T-helper 1 cell (primary cell): ENCODE measurements at places on chromosomes 5 and 9.

GRCh38 chr9:75231167-75231566, 142.9 kb downstream of the OSTF1 start:
- no peak for DNase-seq

DNA sequence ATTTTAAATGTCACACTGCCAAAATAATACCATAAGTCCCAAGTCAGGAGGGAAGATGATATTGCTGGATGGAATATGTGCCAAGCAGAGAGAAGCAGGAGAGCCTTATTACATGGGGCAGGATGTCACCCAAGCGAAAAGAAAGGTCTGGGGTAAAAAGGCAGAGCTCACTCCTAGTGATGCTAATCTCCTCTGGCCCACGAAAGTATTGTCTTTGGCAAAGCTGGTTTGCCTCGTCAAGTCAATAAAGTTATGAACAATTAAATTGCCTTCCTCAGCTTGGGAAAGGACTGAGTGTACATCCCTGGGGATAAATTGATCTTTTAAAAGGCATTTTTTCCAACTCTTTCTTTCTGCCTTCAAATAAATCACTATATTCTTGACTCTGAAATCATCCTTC, 220.6 kb downstream of the DMAC1 start:
- no peak for DNase-seq

- DNase-seq = no peak
These were observed 339.7 kb downstream of the TMEM232 start for GRCh38 chr5:110386782-110387181.

- no peak for DNase-seq
These were observed 83.8 kb upstream of the FREM1 start for GRCh38 chr9:14993901-14994554.

DNA sequence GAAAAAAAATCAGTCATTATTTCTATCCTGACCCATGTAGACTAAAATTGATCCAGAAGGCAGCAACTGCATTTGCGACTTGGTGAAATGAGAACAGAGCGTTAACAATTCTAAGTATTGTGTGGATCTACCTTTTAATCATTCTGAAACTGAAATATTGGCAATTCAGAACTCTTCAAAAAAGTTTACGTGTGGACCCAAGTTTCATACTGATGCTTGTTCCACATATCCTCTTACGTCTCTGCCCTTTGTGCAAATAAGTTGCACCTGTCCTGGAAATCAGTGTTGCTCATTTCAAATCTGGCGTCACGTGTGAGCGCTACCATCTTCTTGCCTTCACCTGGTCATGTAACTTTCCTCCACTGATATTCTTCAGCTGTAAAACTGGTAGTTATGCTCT, 74.7 kb downstream of the NTRK2 start:
- no peak for DNase-seq

GRCh38 chr5:1075931-1076330, 35.9 kb downstream of the SLC12A7 start:
- no peak for DNase-seq

DNA sequence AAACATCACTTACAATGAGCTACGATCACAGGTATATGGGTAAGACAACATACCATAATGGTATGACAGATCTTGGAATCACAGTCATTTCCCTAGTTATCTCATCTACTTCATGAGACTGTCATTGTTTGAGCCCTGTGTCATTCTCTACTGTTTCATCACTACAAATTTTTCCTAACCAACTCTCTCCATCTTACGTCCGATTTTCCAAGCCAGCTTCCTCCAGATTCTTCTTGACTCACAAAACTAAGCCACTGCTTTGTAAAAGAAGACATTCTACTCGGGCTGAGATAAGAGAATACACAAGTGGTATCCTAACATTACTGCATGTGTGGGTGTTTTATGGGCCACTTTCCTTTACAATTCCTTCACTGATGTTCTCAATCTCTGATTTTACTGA, 49.6 kb downstream of the SERINC5 start:
- no peak for DNase-seq

GRCh38 chr5:173291722-173292658, 36.2 kb downstream of the STC2 start:
- DNase-seq = no peak

DNA sequence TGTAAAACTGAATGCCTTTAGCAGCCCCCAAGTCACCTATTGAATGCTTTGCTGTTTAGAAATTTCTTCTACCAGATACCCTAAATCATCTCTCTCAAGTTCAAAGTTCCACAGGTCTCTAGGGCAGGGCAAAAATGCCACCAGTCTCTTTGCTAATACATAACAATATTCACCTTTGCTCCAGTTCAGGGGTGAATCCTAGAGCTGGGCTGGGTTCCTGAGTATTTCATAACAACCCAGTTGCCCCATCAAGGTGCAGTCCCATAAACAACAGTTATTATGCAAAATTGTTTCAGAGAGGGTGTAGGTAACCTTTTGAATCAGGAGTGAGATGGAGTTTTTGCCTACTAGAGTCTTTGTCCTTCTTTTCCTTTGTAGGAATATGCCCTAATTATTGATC, 19.0 kb upstream of the C1QTNF3 start:
- DNase-seq = no peak

DNA sequence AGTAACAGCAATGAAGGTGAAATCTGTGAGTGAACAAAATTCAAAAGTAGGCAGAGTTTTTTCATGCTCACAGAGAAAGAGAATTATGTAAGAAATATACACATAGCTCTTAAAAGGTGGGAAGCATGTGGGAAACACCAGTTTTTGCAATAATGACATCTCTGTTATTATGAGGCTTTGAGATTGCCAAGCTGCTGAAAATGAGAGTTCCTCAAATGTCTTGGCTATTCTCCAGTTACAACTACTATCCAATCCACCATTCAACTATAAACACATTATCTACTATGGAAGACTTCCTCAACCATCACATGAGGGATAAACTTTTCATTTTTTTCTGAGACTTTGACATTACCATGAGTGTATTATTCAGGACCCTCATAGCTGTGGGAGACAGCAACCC, 420.8 kb upstream of the ACTBL2 start:
- DNase-seq = no peak

DNA sequence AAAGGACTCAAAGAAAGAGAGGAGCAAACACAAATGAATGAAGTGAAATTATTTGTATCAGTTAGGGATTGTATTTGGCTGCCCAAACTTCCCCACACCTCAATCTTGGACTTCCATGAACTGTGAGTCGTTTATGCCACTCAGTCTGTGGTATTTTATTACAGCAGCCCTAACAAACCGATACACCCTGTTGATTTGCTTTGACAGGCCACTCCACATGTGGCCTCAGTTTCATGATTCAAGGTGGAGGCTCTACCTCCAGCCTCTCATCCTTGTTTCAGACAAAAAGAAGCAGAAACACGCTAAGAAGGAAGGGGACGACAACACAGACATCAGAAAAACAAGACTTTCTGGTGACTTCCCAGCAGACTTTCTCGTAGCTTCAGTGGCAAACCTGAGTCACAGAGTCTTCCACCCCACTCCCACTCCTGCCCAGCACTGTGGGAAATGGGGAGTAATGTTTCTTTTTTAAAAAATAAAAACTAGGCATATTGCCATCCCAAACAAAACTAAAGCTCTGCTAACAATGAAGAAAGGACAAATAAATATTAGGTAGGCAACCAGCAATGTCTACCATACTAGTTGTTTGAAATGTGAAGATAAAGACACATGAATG, 52.2 kb upstream of the ABCA1 start:
- DNase-seq = no peak

- no peak for DNase-seq
These were observed 379 bp upstream of the TICAM2 start for GRCh38 chr5:115602591-115603125.

DNA sequence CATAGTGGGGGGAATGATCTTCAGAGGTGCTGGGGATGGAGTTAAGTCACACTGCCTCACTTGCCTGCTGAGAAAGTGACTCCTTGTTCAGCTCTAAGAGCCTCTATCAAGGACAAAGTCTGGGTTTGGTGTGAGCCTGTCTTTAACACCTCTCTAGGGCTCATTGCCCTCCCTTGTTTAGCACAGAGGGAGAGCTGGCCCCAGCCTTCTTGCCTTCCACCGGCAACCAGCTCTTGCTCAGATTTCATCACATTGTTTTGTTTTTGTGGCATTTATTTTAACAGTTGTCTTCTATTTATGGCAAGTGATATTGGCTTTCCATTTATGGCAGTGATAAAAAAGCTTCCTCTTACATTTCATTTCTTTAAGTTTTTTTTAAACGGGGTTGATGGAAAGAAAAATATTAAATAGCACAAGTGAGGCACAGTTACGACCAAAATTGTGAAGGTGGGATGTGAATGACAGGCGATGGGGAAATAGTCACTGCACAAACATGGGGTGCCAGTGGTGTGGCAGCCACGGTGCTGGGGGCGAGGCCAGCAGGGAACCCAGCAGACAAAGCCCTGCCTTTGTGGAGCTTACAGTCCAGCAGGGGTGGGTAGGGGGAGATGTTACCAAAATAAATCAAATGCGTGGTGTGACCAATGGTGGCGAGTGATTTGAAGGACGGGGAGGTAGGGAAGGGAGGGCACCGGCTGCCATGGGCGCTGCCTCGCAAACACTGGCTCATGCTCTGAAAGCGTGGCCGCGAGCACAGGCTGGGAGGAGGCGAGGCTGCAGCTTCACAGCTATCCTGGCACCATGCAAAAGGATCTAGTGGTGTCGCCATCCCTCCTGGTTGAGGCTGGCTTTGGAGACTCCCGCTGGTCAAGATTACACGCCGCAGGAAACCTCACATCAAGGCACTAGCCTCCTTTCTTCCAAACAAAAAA, 21.2 kb upstream of the UNC5A start:
- no peak for DNase-seq

DNA sequence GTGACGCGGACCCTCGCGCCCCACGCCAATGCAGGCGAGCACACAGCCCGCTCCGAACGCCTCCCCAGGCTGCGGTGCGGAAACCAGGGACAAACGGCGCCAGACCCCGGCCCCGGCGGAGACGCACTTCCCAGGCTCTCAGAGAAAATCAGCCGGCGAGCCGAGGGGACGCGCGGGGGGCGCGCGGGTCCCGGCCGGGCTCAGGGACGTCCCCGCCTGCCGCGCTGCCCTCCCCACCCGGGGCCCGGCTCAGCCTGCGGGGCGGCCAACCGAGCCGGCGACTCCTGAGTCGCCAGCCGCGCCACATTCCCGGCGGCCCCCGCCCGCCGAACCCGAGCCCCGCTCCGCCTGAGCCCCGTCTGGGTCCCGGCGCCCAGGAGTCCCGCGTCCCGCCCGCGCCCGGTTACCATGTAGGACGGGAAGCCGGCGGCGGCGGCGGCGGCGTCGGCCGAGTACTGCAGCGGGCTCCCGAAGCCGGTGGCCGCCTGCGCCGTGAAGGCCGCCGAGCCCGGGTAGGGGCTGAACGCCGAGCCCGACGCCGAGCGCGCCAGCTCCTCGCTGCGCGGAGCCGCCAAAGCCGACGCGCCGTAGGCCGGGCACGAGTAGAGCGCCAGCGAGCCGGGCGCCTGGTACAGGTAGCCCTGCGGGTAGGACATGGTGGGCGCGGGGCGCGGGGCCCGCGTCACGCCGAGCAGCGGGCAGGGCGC, 566 bp downstream of the IRX2 start:
- no peak for DNase-seq

DNA sequence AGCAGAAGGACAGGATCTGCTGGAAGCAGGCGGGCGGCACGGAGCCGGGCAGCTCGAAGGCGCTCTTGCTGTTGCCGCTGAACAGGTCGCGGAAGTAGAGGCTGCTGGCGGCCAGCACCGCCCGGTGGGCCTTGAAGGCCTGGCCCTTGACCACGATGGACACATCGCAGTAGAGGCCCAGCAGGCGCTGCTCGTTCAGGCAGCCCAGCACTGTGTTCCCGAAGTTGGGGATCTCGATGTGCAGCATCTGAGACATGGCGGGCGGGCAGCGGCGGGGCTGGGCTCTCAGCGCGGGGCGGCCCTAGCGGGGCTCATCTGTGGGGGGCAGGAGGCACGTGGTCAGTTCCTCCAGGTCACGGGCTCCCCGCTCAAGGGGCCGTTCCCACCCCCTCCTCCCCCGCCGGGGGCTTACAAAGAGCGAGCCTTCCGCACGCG, 44.8 kb downstream of the NACC2 start:
- no peak for DNase-seq

DNA sequence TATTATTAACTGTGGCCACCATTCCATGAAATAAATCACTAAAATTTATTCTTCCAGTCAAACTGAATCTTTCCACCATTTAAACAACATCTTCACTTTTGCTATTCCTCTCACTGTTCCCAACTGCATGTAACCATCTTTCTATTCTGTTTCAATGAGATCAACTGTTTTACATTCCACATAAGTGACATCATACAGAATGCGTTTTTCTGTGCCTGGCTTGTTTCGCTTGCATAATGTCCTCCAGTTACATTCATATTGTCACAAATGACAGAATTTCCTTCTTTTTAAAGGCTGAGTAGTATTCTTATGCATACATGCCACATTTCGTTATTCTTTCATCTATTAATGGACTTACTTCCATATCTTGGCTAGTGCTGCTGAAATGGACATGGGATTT, 738.2 kb downstream of the SEMA5A start:
- DNase-seq = no peak
